ENCODE measurements at places on chromosomes 13 and 19. TPM values are rescaled to one million over a fixed set of nuclear protein-coding genes. Genes with fewer than 3 reads are reported as not detected.
A peak's percentile ranks its signal among the peaks of the same experiment; 100 is the strongest.

DNA sequence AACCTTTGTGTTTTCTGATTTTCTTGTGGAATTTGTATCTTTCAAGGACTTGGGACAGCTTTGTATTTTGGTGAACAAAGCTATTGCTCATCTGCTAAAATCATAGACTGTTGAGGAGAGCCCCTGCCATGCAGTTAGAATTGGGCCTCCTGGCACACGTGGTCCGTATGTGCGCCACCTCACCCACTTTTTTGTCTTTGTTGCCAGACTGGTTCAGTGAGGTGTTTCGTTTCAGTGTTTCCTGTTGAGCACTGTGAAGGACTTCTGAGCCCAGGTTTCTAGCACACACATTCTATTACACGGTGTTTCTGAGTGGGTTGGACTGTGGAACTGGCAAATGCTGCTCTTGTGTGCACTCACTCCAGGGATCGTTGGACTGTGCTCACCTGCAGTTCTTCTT is 37.6 kb upstream of the RNF113B start:
- H3K36me3 ChIP-seq: no peaks in the 10 kb centered on the region
- H3K4me3 ChIP-seq: no peak overlapping the region
- H3K27me3 ChIP-seq: no peaks in the 10 kb centered on the region
- H3K27ac ChIP-seq: no peak overlapping the region
- H3K4me1 ChIP-seq: peaks cover 4% of the 10 kb centered on the region

Gene ZNF491
- 4.0 TPM for total RNA-seq

DNA sequence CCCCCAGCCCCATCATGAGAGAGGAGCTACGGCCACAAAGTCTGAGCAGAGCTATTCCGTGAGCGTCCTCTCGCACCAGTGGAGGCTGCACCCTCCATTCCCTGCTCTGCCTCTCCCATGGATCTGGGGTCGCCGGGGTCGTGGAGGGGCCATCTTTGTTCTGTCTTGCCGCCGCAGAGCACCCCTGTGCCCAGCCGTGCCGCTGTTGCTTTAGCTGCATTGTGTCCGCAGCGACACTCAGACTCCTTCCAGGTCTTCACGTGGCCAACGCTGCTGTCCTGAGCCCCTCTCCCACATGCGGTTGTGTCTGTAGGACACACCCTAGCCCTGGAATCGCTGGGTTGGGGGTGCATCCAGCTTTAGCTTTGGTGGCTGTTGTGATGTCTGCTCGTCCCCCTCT is 15.8 kb downstream of the YIPF2 start:
- no peak overlapping the region for H3K27ac ChIP-seq
- H3K4me3 ChIP-seq: no peak overlapping the region
- no peak for DNase-seq
- no peaks in the 10 kb centered on the region for H3K4me1 ChIP-seq
- H3K36me3 ChIP-seq: no peaks in the 10 kb centered on the region
- H3K27me3 ChIP-seq: no peaks in the 10 kb centered on the region

Gene ZNF229
- total RNA-seq: 8.2 TPM

Gene ADGRL1
- 36.8 TPM for total RNA-seq

Gene MUC16
- total RNA-seq: 1.6 TPM

- H3K4me1 ChIP-seq: no peaks in the 10 kb centered on the region
- no peaks in the 10 kb centered on the region for H3K27me3 ChIP-seq
- H3K36me3 ChIP-seq: no peaks in the 10 kb centered on the region
- DNase-seq: no peak
- H3K4me3 ChIP-seq: no peak overlapping the region
Measured at GRCh38 chr13:107329991-107330390, 762.1 kb upstream of the ARGLU1 start.

Gene ZNF836
- total RNA-seq: 23.2 TPM

Gene ATG4D
- total RNA-seq: 19.3 TPM

DNA sequence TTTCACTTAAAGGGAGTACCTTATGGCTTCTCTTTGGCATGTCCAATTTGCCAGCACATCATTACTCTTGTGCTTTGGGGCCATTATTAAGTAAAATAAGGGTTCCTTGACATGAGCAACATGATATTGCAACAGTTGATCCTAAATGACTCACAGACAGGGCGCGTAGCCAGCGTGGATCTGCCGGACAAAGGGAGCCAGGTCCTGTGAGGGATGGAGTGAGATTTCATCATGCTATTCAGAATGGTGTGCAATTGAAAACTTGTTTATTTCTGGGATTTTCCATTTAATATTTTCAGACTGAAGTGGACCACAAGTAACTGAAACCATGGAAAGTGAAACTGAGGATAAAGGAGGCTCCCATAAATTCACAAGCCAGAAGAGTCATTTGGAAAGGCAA is 48.6 kb upstream of the WASF3 start:
- no peaks in the 10 kb centered on the region for H3K27me3 ChIP-seq
- no peaks in the 10 kb centered on the region for H3K4me1 ChIP-seq
- H3K27ac ChIP-seq: no peak overlapping the region
- no peak for DNase-seq

Gene CCDC159
- 38.6 TPM for total RNA-seq

Gene REEP6
- 5.3 TPM for total RNA-seq

DNA sequence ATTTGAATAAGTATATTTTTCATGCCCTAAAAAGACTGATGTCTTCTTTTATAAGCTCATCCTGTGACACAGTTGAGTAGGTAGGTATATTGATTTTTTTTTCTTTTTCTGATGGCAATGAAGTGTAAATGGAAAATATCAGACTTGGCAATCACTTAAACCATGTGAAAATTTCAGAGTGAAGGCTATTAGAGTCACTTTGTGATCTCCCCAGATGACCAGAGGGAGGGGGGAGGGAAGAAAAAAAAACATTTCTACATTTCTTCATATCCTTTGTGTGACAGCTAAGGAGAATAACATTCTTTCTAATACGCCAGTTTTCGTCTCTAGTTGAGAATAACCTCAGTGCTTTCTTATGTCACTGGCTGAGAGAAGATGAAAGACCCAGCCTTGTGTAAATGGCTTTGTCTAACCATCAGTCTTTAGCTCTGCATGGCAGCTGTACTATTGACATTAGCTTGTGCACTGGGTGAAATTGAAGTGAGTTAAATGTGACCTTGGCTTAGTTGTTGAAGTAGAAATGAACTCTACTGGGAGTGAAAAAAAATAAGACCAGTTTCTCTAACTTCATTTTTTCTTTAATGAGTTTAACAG is 332.1 kb upstream of the DACH1 start:
- no peak overlapping the region for H3K27ac ChIP-seq
- H3K4me3 ChIP-seq: no peak overlapping the region
- no peaks in the 10 kb centered on the region for H3K4me1 ChIP-seq
- H3K27me3 ChIP-seq: no peaks in the 10 kb centered on the region

- no peaks in the 10 kb centered on the region for H3K36me3 ChIP-seq
- H3K27me3 ChIP-seq: no peaks in the 10 kb centered on the region
- H3K4me3 ChIP-seq: no peak overlapping the region
- no peak overlapping the region for H3K27ac ChIP-seq
Measured at GRCh38 chr13:61728471-61728870, 312.8 kb upstream of the PCDH20 start.

DNA sequence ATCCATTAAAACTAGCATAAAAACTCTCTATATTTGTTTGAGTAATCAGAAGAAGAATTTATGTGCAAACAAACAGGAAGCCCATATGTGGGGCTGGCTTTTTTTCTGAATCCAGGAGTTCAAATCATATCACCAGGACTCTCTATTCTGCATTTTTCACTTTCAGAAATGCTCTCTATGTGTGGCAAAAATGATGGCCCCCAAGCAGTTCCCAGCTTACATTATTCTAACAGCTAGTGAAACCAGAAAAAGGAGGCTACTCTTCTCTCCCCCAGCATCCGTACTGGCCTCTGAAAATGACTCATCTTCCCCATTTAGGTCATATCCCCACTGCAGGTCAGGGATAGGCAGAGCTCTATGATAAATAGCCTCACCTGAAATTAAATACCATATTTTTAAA is 20.4 kb downstream of the RBM26 start:
- no peaks in the 10 kb centered on the region for H3K36me3 ChIP-seq
- no peaks in the 10 kb centered on the region for H3K27me3 ChIP-seq
- H3K4me1 ChIP-seq: peaks cover 3% of the 10 kb centered on the region
- H3K4me3 ChIP-seq: no peak overlapping the region

GRCh38 chr19:58003174-58003828 is 681 bp upstream of the ZNF606 start:
- no peaks in the 10 kb centered on the region for H3K27me3 ChIP-seq
- no peaks in the 10 kb centered on the region for H3K36me3 ChIP-seq
- DNase-seq: no peak
- H3K27ac ChIP-seq: peak overlapping the region; percentile 86

- DNase-seq: no peak
- no peaks in the 10 kb centered on the region for H3K36me3 ChIP-seq
- H3K27ac ChIP-seq: no peak overlapping the region
- no peak overlapping the region for H3K4me3 ChIP-seq
Measured at GRCh38 chr13:112716841-112717520, 27.1 kb downstream of the ATP11A start.

DNA sequence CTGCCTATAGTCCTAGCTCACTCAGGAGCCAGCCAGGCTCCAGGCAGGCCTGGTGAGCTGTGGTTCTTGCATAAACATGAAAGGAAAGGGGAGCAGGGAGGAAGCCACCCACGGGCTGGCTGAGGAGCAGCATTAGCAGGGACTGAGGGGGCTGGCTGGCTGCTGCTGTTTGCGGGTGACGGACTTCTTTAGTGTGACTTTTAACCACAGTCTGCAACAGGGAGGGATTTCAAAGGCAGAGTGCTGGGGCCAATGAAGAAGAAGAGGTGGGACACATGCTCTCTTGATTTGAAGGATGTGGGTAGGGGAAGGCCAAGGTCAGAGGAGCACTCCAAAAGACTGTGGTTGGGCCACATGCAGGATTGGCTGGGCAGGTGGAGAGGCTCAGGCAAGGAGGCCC is 223.0 kb downstream of the DNAJC15 start:
- H3K36me3 ChIP-seq: no peaks in the 10 kb centered on the region
- no peak overlapping the region for H3K4me3 ChIP-seq
- no peak overlapping the region for H3K27ac ChIP-seq

- H3K4me1 ChIP-seq: peaks cover 5% of the 10 kb centered on the region
- no peaks in the 10 kb centered on the region for H3K27me3 ChIP-seq
- H3K27ac ChIP-seq: no peak within 1 kb of the TSS
- no peaks in the 10 kb centered on the region for H3K36me3 ChIP-seq
- no peak for DNase-seq
Measured at GRCh38 chr13:50843257-50844083, at the start of gene DLEU7. TSS of gene DLEU7 (minus strand) at chr13:50843692. CDS start at chr13:50843646, 46 bp downstream.

- no peak overlapping the region for H3K4me3 ChIP-seq
- no peaks in the 10 kb centered on the region for H3K27me3 ChIP-seq
- no peaks in the 10 kb centered on the region for H3K36me3 ChIP-seq
- H3K4me1 ChIP-seq: no peaks in the 10 kb centered on the region
- H3K27ac ChIP-seq: no peak overlapping the region
- no peak for DNase-seq
Measured at GRCh38 chr13:33079960-33080359, 63.7 kb downstream of the KL start.

- no peaks in the 10 kb centered on the region for H3K27me3 ChIP-seq
- no peak overlapping the region for H3K4me3 ChIP-seq
- DNase-seq: no peak
- no peaks in the 10 kb centered on the region for H3K36me3 ChIP-seq
- no peak overlapping the region for H3K27ac ChIP-seq
- peaks cover 2% of the 10 kb centered on the region for H3K4me1 ChIP-seq
Measured at GRCh38 chr19:51789061-51789795, 5.7 kb upstream of the FPR3 start.

- no peaks in the 10 kb centered on the region for H3K27me3 ChIP-seq
- H3K4me1 ChIP-seq: no peaks in the 10 kb centered on the region
- H3K4me3 ChIP-seq: no peak overlapping the region
- no peak for DNase-seq
Measured at GRCh38 chr13:33875618-33876401, 57.9 kb downstream of the RFC3 start.

GRCh38 chr19:41785653-41786052 is 10.7 kb upstream of the CEACAM3 start:
- H3K4me3 ChIP-seq: no peak overlapping the region
- no peak for DNase-seq
- H3K27me3 ChIP-seq: no peaks in the 10 kb centered on the region

- no peaks in the 10 kb centered on the region for H3K36me3 ChIP-seq
- H3K4me1 ChIP-seq: no peaks in the 10 kb centered on the region
- no peaks in the 10 kb centered on the region for H3K27me3 ChIP-seq
Measured at GRCh38 chr19:31541396-31541795, 192.2 kb upstream of the TSHZ3 start.

DNA sequence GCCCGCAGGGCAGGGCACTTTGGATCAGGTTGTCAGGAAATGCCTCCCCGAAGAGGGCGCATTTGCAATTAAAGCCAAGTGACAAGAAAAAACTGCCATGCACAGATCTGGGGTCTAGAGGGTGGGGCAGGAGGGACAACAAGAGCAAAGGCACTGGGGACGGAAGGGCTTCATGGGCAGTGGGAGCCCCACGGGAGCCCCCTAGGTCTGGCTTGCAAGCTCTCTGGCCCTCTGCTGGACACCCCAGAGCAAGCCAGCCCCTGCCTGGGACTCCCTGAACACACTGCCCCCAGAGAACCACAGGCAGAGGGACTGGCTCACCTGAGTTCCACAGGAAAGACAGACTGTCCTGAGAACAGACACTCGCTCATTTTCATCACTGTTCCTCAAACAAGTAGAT is 30.2 kb upstream of the C19orf12 start:
- H3K4me3 ChIP-seq: no peak overlapping the region
- DNase-seq: no peak
- H3K27ac ChIP-seq: no peak overlapping the region
- no peaks in the 10 kb centered on the region for H3K4me1 ChIP-seq
- no peaks in the 10 kb centered on the region for H3K36me3 ChIP-seq

GRCh38 chr13:78589206-78589605 is 14.1 kb downstream of the POU4F1 start:
- H3K4me3 ChIP-seq: no peak overlapping the region
- H3K4me1 ChIP-seq: no peaks in the 10 kb centered on the region
- DNase-seq: no peak
- no peak overlapping the region for H3K27ac ChIP-seq
- no peaks in the 10 kb centered on the region for H3K27me3 ChIP-seq

DNA sequence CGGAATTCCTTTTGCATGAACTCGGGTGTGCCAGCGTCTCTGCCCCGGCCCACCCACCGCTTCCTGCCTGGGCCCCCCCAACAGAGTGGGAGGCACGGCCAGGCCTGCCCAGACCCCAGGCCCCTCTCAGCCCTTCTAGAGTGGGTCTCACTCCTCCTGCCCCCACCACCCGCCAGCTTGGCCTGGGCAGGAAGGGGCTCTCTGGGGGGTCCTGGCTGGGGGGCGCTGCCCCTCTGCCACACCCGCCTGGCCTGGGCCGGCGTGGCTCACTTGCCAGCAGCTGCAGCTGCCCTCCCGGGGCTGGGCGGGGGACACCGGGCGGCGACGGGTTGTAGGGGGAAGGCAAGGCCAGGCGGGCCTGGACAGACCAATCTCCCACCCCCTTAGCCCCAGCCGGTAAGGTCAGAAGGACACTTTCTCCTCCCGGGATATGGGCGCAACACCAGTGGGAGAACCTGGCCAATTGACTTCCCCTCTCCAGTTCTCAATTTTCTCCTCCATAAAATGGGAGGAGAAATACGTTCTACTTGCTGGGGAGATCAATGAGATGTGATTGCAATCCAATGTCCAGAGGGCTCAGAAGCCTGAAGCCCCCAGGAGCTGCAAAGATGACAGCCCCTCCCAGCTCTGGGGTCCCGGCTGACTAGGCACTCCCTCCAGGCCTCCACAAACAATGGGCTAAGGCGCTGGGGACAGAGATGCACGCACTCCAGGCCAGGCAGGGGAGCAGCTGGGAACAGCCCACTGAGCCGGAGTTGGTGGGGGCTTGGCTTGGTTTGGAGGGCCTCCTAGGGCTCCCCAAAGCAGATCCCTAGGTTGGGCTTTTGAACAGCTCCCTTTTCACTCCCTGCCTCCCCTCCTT is 2.4 kb downstream of the CRLF1 start:
- DNase-seq: no peak
- H3K27me3 ChIP-seq: peaks cover 8% of the 10 kb centered on the region

GRCh38 chr13:35818633-35819067 is 312.5 kb downstream of the DCLK1 start:
- H3K4me1 ChIP-seq: no peaks in the 10 kb centered on the region
- H3K27ac ChIP-seq: no peak overlapping the region
- no peak overlapping the region for H3K4me3 ChIP-seq
- H3K27me3 ChIP-seq: no peaks in the 10 kb centered on the region
- no peak for DNase-seq

Data from ovary (tissue), 10 donors.